Naive thymus-derived CD8-positive, alpha-beta T cell (primary cell): ENCODE measurements at places on chromosomes 4 and X.

DNA sequence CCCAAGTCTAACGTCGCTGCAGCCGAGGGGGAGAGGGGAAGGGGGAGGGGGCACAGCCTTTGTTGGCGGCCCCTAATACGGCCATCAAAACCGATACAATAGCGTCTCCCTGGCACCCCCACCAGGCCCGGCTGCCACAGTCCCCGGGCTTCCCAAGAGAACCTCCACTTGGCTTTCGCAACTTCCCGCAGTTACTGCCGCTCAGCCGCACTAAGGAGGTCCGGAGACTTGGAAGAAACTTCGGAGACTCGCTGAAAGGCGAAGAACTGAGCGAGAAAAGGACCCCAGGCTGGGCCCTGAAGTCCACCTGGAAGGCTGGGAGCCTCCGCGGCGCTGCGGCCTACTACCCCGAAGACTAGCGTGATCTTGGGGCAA is 2.8 kb downstream of the NKX6-1 start:
- peaks cover 28% of the 10 kb centered on the region for H3K4me1 ChIP-seq
- peaks cover 36% of the 10 kb centered on the region for H3K36me3 ChIP-seq
- DNase-seq: no peak
- peaks cover 67% of the 10 kb centered on the region for H3K27me3 ChIP-seq

DNA sequence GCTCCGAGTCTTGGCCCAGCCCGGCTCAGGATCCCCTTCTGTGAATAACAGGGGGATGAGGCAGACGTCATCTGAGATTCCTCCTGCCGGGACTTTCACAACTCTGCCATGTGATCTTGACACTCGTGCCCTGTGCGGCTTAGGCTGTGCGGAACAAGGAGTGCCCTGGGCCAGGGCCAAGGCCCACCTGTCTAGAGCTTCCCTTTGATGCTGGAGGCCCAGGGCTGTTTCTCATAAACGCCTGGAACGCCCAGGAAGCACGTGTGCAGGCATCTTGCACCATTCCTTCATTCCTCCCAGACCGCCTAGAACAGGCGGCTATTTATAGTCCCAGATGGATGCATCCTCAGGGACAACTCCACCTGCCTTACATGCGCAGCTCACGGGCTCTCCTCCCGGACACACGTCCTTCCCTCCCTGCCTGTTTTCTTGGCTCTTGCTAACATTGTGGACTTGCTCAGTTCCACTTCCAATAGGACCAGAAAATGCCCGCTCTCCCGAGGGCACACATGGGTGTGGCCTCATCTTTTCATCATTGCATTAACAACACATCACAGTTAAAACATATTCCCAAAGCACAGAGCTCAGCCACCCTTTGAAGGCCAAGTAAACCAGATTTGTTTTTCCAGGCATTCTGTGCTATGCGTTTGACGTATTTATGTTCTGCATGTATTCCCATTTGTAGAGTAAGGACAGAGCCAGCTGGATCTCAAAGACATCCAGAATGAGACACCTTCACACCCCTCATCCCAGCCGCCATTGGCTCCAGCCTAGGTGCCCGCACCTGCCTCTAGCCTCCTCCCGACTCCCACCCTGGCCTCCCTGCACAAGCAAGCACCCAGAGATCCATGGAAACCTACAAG is 57.2 kb downstream of the ABLIM2 start:
- H3K36me3 ChIP-seq: no peaks in the 10 kb centered on the region
- H3K4me1 ChIP-seq: no peaks in the 10 kb centered on the region
- H3K27ac ChIP-seq: no peak overlapping the region
- no peak overlapping the region for H3K4me3 ChIP-seq
- DNase-seq: no peak

DNA sequence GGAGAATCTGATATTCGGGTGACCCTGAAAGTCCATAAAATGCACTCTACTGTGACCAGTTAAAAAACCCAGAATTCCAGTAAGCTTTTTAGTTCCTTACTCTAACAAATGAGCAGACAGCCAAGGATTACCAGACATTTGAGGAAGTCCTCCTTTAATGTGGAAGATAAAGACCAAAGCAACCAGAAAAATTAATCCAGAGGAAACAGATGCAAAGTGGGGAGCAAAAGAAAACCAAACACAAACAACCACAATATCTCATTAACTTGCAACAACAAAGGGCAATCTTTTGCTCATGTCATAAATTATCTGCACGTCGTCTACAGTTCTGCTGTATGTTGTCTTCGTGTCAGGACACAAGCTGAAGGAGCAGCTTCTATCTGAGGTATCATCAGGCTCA is 164.4 kb downstream of the PJA1 start:
- no peak overlapping the region for H3K4me3 ChIP-seq
- no peaks in the 10 kb centered on the region for H3K4me1 ChIP-seq
- H3K27me3 ChIP-seq: no peaks in the 10 kb centered on the region
- no peak for DNase-seq

DNA sequence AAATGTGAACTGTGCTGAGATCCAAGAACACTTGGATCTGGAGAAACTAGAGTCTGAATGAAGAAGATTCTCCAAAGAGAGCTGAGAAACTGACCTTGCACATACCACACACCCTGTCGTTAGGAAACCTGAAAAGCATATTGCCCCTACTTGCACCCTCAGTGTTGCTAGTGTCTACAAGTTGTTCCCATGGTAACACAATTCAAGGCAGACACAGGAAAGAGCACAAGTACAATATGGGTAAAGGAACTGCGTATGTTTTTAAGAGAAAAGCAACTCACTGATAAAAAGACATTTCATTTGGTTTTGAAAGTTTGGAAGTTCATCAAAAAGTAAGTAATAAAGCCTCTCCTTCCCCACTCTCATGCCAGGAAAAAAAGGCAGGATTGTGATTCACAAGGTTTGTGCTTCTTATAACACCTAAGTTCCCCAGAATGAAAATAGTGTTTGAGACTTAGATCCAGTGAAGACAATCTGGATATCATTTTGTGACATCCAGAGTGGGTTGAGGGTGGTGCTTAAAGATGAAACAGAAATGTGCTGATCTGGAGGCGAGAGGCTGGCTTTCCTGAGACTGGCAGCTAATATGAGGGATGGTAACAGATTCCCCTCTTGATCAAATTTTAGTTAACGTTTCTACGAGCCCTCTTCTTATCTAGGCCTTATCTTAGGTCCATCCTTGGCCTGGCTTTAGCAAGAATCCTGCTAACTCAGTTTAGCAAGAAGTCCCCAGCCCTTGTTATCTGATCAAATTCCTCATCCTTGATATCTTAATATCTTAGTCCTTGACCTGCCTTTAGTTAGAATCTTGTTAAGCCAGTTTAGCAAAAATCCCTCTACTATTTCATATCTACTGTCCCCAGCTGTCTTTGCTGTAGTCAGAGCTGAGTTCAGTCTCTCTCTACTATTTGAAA is 42.3 kb downstream of the NIPAL1 start:
- H3K27me3 ChIP-seq: no peaks in the 10 kb centered on the region
- H3K36me3 ChIP-seq: peaks cover 17% of the 10 kb centered on the region
- H3K4me1 ChIP-seq: peaks cover 18% of the 10 kb centered on the region
- peak overlapping the region; percentile 85 for H3K27ac ChIP-seq
- no peak for DNase-seq

- H3K27me3 ChIP-seq: peaks cover 2% of the 10 kb centered on the region
- no peak overlapping the region for H3K27ac ChIP-seq
- H3K4me3 ChIP-seq: no peak overlapping the region
- DNase-seq: no peak
- no peaks in the 10 kb centered on the region for H3K36me3 ChIP-seq
- H3K4me1 ChIP-seq: no peaks in the 10 kb centered on the region
These were observed 230.5 kb downstream of the IDS start for GRCh38 chrX:149274516-149275105.

GRCh38 chr4:73245955-73246354 is 12.6 kb downstream of the ANKRD17 start:
- no peaks in the 10 kb centered on the region for H3K27me3 ChIP-seq
- H3K36me3 ChIP-seq: peaks cover 12% of the 10 kb centered on the region
- peaks cover 31% of the 10 kb centered on the region for H3K4me1 ChIP-seq
- no peak for DNase-seq

- peaks cover 39% of the 10 kb centered on the region for H3K27me3 ChIP-seq
- DNase-seq: no peak
- peaks cover 24% of the 10 kb centered on the region for H3K4me1 ChIP-seq
- H3K36me3 ChIP-seq: no peaks in the 10 kb centered on the region
- H3K4me3 ChIP-seq: no peak overlapping the region
These were observed 3.7 kb downstream of the HHIP start for GRCh38 chr4:144649646-144650045.

- H3K36me3 ChIP-seq: no peaks in the 10 kb centered on the region
- no peaks in the 10 kb centered on the region for H3K27me3 ChIP-seq
- no peak overlapping the region for H3K27ac ChIP-seq
- H3K4me1 ChIP-seq: peaks cover 2% of the 10 kb centered on the region
These were observed 12.7 kb downstream of the EGF start for GRCh38 chr4:109925396-109925795.

DNA sequence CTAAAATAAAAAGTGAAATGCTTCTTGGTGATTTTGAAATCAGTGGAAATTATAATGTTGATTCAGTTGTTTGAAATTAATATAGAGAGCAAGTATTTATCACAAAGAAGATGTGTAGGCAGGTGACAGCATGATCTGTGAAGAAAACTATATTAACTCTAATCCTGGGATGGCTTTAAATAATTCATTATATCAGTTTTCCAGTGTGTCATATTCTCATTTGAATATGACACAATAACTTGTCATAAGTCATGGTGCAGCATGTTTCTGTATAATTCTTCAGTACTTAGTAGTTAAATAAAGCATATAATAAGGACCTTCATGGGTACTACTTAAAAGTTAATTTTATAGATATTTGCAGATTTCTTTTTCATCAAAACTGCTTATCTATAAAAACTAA is 573.6 kb downstream of the INPP4B start:
- H3K27ac ChIP-seq: no peak overlapping the region
- H3K4me1 ChIP-seq: peaks cover 28% of the 10 kb centered on the region
- H3K4me3 ChIP-seq: no peak overlapping the region
- H3K36me3 ChIP-seq: peaks cover 41% of the 10 kb centered on the region
- no peaks in the 10 kb centered on the region for H3K27me3 ChIP-seq
- no peak for DNase-seq

- H3K27ac ChIP-seq: no peak overlapping the region
- H3K27me3 ChIP-seq: no peaks in the 10 kb centered on the region
- H3K4me1 ChIP-seq: no peaks in the 10 kb centered on the region
- DNase-seq: no peak
These were observed 72.4 kb downstream of the PRDM5 start for GRCh38 chr4:120850018-120850599.

- no peaks in the 10 kb centered on the region for H3K27me3 ChIP-seq
- no peaks in the 10 kb centered on the region for H3K36me3 ChIP-seq
- H3K4me3 ChIP-seq: no peak overlapping the region
- no peaks in the 10 kb centered on the region for H3K4me1 ChIP-seq
- DNase-seq: no peak
- no peak overlapping the region for H3K27ac ChIP-seq
These were observed 40.1 kb upstream of the SPOCK3 start for GRCh38 chr4:167274351-167274750.

GRCh38 chr4:21991050-21991449 is 42.5 kb upstream of the KCNIP4 start:
- no peak overlapping the region for H3K27ac ChIP-seq
- no peak overlapping the region for H3K4me3 ChIP-seq
- H3K27me3 ChIP-seq: no peaks in the 10 kb centered on the region

DNA sequence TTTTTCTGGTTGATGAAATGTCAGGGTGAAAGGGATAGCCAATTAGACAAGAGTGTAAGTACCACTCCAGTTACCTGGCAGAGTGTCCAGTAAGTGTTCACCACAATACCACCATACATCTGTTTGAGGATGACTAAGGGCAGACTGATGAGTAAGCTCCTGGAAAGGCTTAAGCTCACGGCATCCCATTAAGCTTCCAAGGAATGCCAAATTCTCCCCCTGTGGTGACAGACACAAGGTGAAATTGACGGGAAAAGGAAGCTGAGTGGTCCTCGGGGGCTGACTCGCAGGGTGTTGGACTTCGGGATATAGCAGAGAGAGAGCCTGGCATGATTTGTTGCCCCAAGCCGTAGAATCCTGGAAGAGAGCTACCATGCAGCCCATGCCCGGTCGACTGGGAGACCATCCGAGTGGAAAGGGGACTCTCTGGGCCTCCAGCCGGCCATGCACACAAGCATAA is 7.6 kb upstream of the BST1 start:
- no peaks in the 10 kb centered on the region for H3K36me3 ChIP-seq
- no peak overlapping the region for H3K4me3 ChIP-seq
- H3K4me1 ChIP-seq: peaks cover 11% of the 10 kb centered on the region
- no peak for DNase-seq
- no peak overlapping the region for H3K27ac ChIP-seq
- peaks cover 8% of the 10 kb centered on the region for H3K27me3 ChIP-seq

GRCh38 chr4:153488006-153488891 is 22.1 kb downstream of the TMEM131L start:
- H3K27ac ChIP-seq: peak overlapping the region; percentile 94
- peak overlapping the region; percentile 93 for H3K4me3 ChIP-seq
- H3K36me3 ChIP-seq: peaks cover 23% of the 10 kb centered on the region
- DNase-seq: peak; percentile 51
- H3K27me3 ChIP-seq: no peaks in the 10 kb centered on the region

GRCh38 chr4:80009806-80010205 is 63.2 kb downstream of the ANTXR2 start:
- no peak overlapping the region for H3K27ac ChIP-seq
- no peak for DNase-seq
- H3K36me3 ChIP-seq: peaks cover 28% of the 10 kb centered on the region
- H3K4me1 ChIP-seq: peaks cover 32% of the 10 kb centered on the region
- no peak overlapping the region for H3K4me3 ChIP-seq

DNA sequence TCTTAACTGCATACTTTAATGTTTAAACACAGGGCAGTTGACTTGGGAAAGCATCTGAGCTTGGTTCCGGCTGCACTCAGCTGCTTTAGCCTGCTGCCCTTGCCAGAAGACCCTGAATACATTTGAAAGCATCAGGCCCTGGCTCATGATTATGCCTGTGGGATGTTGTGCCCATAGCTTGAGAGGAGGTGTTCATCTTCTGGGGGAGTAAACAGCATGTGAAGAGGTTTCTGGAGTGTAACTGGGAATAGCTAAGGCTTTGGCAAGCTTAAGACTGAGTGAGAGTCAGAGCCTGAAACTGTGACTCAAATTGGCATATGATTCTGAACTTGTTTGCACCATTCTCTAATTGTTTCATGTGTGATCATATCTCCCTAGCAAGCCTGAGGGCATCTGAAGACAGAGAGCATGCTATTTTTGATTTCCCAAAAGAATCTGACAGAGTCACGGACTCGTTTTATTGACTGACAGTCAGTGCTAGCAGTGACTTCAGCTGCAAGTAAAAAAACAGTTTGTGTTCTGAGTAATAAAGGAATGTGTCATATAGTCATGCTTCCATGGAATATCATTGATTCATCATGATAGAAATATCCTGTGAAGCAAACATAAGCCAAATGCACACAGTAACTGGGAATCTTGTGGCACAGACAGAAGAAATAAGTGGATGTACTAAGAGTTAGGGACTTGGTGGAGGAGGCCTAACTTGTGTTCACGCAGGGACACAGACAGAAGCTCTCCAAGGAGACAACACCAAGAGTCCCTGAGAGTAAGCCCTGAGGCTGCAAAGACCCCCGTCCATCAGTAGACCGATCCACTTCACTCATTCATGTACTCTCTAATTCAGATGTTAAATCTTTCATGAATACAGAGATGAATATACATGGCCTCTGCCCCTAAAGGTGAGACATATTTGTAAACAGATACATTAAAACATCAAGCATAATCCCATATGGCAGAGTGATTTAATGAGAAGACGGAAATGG is 100.7 kb downstream of the SYNPO2 start:
- H3K4me1 ChIP-seq: no peaks in the 10 kb centered on the region
- DNase-seq: no peak
- H3K27me3 ChIP-seq: peaks cover 1% of the 10 kb centered on the region

GRCh38 chr4:177555007-177555574 is 112.9 kb upstream of the AGA start:
- no peaks in the 10 kb centered on the region for H3K4me1 ChIP-seq
- no peaks in the 10 kb centered on the region for H3K36me3 ChIP-seq
- H3K4me3 ChIP-seq: no peak overlapping the region
- H3K27me3 ChIP-seq: no peaks in the 10 kb centered on the region
